ENCODE measurements at places on chromosomes 2 and 18.

GRCh38 chr2:126494593-126494992 lies 161.4 kb upstream of the GYPC start:
- no peak for DNase-seq

- DNase-seq, result no peak
Observed at GRCh38 chr2:11898576-11898975, 152.1 kb downstream of the LPIN1 start.

GRCh38 chr2:241108271-241109209 lies 6.5 kb upstream of the MTERF4 start:
- no peak for DNase-seq

GRCh38 chr2:217710211-217710765 lies 292.5 kb downstream of the TNS1 start:
- DNase-seq, result no peak

GRCh38 chr2:200797242-200797770 lies 14.4 kb upstream of the BZW1 start:
- no peak for DNase-seq

DNA sequence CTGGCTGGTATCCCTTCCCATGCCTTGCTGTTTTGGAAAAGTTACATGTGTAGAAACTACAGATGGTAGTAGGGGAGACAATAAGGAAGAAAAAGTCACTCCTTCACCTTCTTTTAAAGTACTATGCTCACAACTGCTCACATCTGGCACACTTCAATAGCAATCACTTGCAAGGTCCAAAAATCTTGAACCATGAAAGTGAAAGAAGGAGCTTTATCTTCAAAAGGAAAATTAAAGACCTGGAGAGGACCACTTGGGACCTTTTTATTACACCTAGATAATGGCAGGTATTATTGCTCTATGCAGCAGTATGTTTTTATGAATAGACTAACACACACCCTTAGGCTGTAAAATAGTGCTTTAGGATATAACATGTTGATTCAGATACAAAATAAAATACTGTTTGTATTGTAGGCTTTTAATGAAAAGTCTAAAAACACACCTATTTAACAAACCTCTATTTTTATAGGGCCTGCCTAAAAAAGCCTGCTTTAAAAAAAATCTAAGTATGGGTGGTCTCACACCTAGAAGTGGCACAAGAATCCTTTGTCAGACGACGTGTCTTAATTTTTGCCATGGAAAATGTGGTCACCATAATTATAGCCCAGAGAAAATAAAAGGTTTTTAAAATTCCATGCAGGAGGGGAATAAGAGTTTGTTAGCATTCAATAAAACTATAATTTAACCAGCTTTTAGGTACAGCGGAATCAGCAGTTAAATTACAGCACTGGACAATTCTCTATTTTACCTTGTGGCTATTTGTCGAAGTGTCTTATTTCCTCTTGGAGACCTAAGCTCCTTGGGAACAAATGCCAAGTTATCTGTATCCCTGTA lies 124.0 kb downstream of the BCL2 start:
- DNase-seq, result no peak

GRCh38 chr2:25598911-25599310 lies 74.5 kb downstream of the DTNB start:
- DNase-seq, result no peak

DNA sequence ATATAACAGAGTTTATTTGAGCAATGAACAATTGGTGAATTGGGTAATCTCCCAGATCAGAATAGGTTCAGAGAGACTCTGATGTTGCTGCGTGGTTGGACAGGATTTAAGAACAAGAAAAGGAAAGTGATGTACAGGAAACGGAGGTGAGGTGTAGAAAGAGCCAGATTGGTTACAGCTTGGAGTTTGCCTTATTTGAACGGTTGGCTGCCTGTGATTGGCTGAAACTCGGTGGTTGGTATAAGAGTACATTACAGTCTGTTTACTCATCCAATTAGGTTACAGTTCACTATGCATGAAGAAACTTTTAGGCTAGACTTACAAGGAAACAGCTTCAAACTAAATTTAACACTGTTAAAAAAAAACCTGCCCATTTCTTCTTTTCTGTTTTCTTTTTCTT lies 68.0 kb upstream of the CABLES1 start:
- DNase-seq, result no peak
